ENCODE measurements at places on chromosomes 4 and X.

- DNase-seq, result no peak
These were observed 40.9 kb downstream of the GATB start for GRCh38 chr4:151719956-151720334.

GRCh38 chr4:2831611-2832308 is 11.9 kb upstream of the ADD1 start:
- DNase-seq, result peak; percentile 7

GRCh38 chr4:104879367-104879766 is 267.3 kb upstream of the TET2 start:
- no peak for DNase-seq

- peak; percentile 76 for DNase-seq
These were observed 50.9 kb upstream of the CPLX1 start for GRCh38 chr4:876780-877179.

DNA sequence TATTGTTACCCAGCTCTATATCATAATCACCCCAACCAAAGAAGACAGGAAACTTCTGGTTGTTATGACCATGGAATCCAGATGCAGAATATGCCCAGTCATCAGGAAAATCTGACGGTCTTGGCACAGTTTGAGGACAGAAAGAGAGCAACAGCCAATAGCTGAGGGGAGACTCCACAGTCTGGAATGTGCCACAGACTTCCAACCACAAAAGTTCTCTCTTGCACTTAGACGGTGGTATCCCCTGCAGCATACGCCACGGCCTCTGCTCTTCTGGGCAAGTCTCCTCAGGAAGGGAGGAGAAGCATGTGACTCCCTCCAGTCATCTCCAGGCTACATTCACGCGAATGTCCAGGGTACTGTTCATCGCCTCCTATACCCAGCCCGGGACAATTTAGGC is 18.4 kb downstream of the ZNF827 start:
- DNase-seq, result no peak

DNA sequence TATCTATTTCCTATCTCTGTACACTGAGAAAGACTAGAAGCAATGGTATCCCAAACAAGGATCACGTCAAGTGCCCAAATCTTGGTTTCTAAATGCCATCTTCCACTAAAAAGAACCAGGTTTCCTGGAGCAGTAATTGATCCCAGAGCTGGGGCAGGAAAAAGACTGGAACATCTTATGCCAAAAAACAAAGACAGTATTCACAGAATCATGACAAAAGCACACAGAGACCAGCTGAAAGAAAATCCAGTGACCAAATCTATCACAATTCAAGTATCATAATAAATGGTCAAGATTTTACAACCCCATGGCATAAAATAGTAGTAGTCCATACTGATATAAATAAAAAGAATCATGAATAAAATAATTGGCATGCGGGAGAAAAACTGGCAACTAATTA is 44.9 kb downstream of the CENPC start:
- no peak for DNase-seq

DNA sequence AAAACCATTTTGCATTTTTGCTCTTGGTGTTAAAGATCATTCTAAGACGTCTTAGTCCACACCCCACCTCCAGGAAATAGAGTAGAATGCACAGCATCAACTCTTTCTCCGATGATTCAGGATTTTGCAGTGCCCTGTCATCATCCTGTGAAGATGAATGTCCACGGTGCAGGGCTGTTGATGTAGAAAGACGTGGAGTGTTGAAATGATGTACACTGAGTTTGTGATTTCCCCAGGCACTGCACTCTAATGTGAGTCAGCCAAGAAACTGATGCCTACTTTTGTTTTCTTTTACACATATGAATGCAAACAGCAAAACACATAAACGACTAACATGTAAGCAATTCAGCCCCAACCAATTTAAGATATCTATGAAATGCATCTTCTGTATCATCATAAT is 10.5 kb downstream of the LGI2 start:
- DNase-seq, result no peak

DNA sequence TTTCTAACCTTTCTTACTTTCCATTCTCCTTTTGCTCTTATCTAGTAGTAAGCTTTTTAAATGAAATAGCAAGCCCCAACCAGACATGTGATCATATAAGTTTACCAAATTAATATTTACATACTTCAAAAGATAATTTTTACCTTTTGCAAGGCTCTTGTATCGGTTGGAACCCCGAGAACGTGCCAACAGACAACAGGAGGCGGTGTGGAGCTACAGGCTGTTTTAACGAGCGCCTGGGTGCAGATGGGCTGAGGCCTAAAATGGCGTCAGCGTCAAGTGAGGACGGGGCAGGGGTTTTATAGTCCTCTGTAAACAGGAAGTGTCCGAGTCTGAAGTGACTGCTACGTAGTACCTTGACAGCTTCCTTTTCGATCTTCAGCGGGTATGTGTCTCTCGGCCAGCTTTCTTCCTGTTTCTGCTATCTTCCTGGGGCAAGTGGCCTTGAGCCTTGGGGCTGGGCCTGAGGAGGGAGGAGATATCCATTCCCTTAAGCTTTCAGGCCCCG is 342.7 kb downstream of the GALNTL6 start:
- no peak for DNase-seq

- no peak for DNase-seq
These were observed 7.4 kb downstream of the GAB1 start for GRCh38 chr4:143344041-143344440.

DNA sequence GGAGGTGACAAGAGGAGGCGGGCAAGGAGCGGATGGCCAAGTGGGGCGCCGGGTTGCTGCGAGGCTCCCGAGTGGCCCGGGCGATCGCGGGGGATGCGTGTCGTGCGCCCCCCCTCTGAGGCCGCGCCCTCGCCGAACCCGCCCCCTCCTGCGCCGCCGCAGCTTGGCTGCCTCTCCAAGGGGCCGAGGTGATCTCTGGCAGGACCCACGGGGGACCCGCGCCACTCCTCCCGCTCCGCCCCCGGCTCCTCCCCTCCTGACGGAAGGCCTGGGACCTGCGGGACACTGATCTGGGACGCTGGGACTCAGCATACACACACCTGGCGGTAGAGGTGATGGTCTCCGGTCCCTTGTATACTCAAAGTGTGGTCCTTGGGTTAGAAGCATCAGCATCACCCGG is 21.9 kb upstream of the FAM47C start:
- peak; percentile 7 for DNase-seq
